ENCODE measurements at places on chromosomes 12 and 14.

DNA sequence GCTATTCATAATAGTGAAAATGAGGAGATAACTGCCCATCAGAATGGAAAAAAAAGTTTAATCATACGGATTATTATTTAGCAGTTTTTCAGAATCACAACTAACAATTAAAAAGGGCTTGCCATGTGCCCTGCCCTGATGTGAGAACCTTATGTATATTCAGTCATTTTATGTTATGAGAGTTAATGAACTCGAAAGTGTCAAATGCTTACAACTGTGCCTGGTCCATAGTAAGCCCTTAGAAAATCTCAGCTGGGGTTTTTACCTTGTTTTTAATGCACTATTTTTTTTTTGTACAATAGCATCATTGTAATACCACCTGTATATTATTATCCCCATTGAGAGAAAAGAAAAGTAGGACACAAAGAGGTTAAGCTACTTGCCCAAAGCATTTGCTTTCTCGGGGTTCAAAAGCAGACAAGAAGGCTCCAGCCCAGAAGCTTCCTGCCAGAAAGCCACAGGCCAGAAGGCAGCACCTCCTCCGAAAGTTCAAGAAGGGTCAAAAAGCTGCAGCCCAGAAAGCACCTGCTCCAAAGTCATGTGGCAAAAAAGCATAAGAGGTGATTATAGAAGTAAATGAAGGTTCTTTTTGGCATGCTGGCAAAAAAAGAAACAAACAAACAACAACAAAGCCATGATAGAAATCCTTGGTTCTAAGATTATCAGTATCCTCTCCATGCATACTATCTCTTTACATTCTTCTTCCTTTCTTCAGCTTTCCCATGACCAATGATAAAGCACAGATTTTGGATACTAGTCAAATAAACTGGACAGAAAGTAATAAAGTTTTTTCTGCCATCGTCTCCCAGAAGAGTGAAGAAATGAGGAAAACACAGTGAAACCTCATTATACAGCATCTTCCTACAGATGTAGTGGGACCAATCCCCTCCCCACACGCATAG is 59.1 kb upstream of the NAP1L1 start:
- DNase-seq = no peak

- no peak for DNase-seq
Measured at GRCh38 chr12:52122540-52122871, 43.0 kb downstream of the SMIM41 start.

GRCh38 chr14:68232300-68233055 is 412.9 kb downstream of the RAD51B start:
- no peak for DNase-seq

- DNase-seq = no peak
Measured at GRCh38 chr12:107646436-107646835, 39.2 kb upstream of the PWP1 start.

GRCh38 chr14:55122440-55122986 is 6.5 kb upstream of the LGALS3 start:
- no peak for DNase-seq

DNA sequence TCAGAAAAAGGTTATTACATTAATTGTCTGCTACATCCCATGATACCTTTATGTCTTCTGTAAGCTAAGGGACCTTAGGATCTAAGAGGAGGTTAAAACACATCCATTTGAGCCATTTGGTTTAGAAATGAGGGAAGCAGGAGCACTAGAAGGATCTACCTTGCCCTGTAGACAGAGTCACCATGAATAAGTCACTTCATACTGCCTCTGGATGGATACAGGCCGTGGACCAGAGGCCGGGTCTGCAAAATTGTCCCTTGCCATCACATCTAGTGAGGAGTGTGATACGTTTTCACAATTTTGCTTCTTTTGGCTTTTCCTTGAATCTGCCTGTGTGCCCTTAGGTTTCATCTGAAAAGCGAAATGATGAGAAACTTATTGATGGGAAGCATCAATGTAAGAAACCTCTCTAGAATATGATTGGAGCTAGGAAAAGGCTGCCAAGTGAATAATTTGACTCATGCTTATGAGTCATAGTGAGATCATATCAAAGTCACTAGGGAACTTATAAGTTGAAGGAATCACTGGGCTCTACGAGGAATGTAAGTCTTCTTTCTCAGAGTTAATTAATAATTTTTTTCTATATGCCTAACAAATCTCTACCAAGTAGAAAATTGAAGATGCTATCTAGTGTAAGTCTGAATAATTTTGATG is 10.8 kb downstream of the GLRX5 start:
- DNase-seq = no peak

- DNase-seq = no peak
Measured at GRCh38 chr12:1927751-1928351, 9.4 kb upstream of the CACNA2D4 start.
